ENCODE measurements at places on chromosomes 4 and X.

DNA sequence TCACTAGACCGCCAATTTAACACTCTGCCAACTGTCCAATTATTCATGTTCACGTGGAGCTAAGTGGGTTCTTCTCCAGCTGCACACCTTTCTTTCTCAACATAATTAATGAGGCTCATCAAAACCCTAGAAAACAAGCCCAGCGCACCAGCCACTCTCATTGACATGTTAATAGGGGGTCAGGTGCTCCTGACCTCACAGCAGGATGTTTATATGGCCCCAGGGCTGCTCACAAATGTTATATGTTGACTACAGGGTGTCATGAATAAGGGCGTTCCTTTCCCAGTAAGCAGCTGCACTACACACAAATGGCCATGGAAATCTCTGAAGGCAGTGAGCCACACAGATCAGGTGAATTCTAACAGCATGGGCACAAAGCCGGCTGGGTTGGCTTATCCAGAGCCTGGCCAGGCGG is 209.8 kb downstream of the MGST2 start:
- peak; percentile 29 for DNase-seq

GRCh38 chr4:38803833-38804653 is 548 bp downstream of the TLR1 start:
- no peak for DNase-seq

DNA sequence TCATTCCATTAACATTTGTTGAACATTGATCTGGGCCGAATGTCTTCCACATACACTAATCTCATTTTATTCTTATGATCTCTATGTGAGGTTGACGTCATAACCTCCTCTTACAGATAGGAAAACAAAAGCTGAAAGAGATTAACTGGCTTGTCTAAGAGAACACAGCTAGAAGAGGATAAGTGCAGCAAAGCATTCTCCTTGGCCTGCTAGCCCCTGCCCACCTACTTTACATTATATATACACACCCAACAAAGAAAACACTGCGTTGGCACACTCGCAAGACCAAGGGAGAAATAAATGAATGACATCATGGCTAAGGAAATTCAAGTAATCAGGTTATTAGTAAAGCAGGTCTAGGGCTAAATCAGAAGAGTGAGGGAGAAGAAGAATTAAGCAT is 138.4 kb downstream of the PARM1 start:
- DNase-seq, result no peak

DNA sequence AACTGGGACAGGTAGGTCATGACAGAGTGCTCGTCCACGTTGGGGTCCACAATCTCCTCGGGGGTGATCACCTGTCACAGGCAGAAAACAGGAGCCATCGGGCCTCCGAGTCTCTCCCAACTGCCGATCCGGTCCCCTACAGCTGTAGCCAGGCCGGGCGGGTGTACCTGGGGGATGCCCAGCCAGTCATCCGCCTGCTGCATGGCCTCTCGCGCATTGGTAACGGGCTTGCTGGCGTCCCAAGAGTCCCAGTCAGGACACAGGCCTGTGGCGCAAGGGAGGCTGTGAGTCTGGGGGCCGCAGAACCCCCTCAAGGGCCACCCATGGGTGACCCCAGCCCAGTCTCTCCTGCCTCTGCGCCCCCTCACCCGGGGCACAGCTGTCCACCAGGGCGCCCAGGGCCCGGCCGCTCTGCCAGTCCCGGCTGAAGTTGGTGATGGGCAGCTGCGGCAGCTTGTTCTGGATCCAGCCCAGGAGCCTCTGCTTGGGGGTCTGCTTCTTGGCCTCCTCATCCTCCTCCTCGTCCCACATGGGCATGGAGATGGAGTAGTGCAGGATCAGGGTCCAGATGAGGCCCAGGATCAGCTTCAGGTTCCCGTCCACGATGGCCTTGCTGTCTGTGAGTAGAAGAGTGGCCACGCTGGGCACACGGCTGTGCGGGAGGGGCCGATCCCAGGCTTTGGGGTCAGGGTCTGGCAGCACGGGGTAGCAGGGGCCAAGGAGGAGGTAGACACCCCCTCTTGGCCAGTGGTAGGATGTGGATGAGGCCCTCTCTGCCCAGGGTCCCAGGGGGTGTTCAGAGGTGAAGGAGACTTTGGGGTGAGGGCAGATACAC is 6.7 kb downstream of the FLNA start:
- DNase-seq, result no peak

DNA sequence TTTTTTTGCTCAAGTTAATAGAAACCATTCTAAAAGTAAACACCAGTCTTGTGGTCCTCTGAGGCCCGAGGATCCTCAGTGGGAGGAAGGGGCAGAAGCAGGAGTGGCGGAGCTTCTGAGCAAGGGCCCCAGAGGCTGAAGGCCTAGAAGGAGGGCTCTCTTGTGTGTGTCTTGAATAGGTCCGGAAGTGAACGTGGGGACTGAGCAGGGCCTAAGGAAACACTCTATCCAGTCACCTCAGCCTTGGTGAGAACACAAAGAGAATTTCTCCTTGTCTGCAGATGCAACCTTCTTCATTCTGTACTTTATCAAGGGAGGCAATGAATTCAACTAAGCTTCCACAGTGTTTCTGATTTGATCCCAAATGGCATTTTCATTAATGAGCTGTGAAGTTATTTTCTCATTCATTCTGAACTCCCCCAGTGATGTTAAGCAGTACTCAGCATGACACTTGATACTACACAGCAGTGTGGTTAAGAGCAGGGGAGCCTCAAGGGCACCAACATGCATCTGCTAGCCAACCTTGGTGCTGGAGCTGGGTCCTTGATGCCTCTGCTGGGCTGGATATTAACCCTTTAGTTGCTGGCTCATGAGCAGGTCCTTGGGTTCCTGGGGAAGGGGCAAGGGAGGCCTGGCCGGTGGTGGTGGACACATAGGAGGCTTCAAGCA is 64.7 kb downstream of the RBM47 start:
- no peak for DNase-seq

- peak; percentile 61 for DNase-seq
Observed at GRCh38 chr4:126604268-126604867, 1028.4 kb upstream of the INTU start.

DNA sequence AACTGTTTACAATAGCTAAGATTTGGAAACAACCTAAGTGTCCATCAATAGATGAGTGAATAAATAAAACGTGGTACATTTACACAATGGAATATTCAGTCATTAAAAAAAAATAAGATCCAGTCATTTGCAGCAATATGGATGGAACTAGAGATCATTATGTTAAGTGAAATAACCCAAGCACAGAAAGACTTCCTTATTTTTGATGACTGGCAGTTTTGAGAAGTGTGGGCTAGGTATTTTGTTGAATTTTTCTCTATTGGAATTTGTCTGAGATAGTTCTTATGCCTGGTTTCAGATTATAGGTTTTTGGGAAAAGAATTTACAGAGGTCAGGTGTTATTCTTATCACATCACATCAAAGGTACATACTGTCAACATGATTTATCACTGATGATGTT is 293.8 kb upstream of the ARSJ start:
- DNase-seq, result no peak

GRCh38 chr4:10192331-10192730 is 75.7 kb upstream of the WDR1 start:
- DNase-seq, result no peak

GRCh38 chr4:19309378-19309777 is 942.3 kb upstream of the SLIT2 start:
- DNase-seq, result peak; percentile 70

DNA sequence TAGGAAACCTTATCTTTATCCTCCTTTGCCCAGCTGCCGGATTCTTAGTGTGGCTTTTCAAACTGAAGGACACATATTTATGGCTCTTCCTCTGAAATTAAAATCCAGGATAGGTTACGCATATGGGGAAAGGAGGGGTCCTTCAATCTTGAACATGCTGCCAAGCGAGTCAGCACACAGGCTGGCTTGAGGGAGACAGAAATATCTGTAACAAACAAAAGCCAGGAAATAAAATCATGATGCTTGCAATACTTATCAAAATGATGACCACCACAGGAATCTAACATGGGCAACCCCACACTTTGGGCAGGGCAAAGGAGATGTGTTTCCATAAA is 196.4 kb upstream of the LDB2 start:
- no peak for DNase-seq

DNA sequence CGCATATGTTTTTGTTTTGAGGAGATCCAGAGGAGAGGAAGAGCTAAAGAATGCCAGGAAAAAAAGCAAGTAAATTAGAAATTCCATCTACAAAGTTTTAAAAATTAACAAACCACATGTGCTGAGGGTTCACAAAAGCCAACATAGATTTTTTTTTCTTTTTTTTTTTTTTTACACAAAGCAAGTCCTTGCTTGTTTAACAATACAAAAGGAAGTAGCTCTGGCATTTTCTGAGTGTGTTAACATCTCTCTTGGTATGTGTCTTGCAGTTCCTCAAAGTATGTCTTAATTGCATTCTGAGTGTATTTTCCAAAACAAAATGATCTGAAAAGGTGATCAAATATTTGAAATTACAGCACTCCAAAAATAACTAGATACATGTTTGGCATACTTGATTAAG is 1682.7 kb upstream of the AGA start:
- no peak for DNase-seq

- DNase-seq, result no peak
Observed at GRCh38 chr4:102089850-102090621, 255.2 kb downstream of the SLC39A8 start.

- peak; percentile 94 for DNase-seq
Observed at GRCh38 chr4:142817442-142817841, 28.7 kb downstream of the INPP4B start.

DNA sequence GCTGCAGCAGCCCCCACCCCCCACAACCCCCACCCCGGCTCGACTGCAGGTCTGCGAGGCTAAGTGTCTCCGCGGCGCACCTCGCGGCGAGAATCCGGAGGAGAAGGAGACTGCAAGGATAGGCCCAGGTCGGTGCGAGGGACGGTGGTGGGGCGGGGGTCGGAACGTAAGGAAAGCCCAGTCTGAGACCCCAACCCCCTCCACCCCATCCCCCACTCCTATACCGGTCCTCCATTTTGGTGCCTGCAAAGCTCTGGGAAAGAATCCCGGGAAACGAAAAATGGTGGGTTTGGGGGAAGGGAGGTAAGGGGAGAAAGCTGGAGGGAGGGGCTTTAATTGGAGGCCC is 614 bp downstream of the BEX3 start:
- peak; percentile 41 for DNase-seq

- DNase-seq, result peak; percentile 27
Observed at GRCh38 chr4:77465271-77465670, 140.3 kb upstream of the CXCL13 start.

GRCh38 chr4:53502094-53502493 is 89.2 kb downstream of the LNX1 start:
- DNase-seq, result no peak

DNA sequence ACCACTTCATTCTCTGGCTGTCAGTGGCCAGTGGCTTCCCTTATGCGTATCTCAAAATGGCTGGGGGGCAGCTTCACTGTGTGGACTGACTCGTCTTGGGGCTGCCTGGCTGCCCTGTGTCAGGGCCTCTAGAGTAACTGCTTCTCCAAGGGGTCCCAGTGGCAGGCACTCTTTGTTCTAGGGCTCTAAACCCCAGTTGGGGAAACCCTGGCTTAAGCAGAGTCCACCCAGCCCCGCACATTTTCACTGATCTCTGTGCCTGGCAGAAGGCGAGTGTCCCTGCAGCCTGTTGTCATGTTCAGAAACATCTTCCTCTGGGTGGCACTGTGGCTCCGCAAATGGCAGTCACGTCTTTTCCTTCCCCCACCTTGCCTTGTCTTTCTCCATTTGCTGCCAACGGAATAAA is 59.7 kb downstream of the NBDY start:
- no peak for DNase-seq

DNA sequence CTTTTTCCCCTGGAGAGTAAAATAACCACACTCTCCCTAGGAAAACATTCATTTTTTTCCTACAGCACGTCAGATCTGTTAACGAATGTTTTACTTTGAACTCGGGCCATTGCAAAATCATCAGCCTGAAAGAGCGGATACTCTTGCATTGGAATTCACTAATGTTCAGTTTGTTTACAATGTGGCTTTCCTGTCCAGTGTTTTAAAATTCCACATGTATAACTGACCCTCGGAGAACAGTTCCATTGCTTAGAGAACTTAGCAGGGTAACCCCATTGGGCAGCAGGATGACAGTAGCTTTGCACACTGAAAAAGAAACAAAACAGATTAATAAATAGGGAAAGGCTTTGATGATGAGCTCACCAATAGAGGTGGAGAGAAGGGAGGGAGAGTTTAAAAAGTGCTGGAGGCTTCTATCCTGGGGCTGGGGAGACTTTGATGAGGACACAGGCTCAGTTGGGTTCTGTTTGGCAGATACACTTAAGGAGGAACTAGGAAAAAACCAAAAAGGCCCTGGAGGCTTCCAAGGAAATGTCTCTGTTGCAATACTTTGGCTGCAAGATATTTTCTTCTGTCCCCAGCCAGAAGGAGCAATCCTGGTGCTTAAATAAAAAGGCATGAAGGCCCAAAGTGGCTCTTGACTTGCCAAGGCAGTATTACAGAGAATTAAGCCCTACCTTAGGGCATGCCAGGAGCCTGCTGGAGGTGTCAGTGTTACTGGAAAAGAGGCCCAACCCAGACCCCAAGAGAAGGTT is 143.1 kb downstream of the ARSF start:
- DNase-seq, result peak; percentile 87

GRCh38 chr4:132284910-132285426 is 864.1 kb upstream of the PCDH10 start:
- DNase-seq, result no peak

DNA sequence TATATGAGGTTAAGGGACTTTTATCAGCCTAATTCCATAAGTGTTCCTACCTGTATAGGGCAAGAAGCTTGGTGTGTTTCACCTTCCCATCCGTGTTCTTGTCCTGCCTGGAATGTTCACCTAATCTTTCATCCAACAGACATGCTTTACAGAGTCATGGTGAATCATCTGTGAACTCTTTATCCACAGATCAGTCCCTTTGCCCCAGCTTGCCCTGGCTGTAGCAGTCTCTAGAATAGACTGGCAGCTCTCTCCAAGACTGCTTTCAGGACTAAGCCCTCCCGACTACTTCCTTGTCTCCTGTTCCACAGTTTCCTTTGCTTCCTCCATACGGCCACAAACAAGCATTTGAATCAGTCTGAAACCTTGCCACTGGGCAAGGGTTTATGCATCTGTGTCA is 177.9 kb upstream of the IL15 start:
- peak; percentile 45 for DNase-seq

- DNase-seq, result peak; percentile 84
Observed at GRCh38 chrX:155767051-155767875, 113.9 kb upstream of the VAMP7 start.

GRCh38 chr4:41573502-41574001 is 35.6 kb downstream of the LIMCH1 start:
- no peak for DNase-seq
